GF-D8 (cell line): ENCODE measurements at places on chromosomes 6 and 20.
A peak's percentile ranks its signal among the peaks of the same experiment; 100 is the strongest.

DNA sequence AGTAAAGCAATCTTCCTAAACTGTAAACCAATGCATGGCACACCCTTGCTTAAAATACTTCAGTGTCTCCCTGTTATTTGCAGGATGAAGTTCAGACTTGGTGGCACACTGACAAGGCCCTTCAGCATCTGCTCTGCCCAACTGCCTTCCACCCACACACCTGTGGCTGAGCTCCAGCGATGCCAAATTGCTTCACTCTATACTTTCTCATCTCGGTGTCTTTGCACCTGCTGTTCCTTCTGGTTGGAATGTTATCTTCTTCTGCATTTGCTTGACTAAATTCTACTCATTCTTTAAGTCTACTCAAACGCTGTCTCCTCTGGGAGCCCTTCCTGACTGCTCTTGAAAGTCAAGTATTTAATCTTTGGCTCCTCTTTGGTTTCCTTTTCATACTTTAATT is 100.1 kb upstream of the SUPT3H start:
- peak; percentile 32 for DNase-seq

DNA sequence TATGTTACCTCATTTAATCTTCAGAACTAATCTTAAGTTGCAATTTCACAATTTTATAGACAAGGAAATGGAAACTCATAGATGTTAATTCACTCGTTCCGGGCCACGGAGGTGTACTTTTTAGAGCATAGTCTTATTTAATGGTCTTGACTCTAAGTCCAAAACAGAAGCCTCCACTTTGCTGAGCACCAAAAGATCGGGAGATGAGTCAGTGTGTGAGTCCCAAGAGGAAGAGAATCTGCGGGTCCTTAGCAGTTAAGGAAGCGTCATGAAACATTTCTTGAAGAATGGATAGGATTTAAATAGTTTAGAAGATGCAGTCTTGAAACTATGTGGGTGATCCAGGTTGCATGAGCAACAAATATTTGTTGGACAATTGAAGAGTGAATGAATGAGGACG is 231.8 kb upstream of the QKI start:
- DNase-seq = no peak

GRCh38 chr6:73929405-73929804 is 233.4 kb downstream of the CD109 start:
- no peak for DNase-seq

DNA sequence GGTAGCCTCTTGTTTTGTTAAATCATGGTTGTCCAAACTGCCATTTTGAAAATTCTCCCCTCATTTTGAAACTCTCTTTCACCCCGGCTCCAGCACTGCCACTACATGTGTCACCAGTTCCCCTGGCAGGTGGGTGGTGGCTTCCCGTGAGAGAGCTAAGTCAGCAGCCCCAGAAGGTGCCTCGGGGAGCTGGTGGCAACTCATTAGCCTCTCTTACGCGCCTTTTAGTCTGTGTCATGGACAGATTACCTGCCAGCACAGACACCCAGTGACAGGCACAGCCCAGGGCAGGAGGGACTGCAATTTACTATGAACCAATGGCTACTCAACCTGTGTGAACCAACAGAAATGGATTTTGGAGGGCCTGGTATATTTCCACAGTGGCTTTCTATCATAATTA is 147.1 kb upstream of the SASH1 start:
- no peak for DNase-seq

DNA sequence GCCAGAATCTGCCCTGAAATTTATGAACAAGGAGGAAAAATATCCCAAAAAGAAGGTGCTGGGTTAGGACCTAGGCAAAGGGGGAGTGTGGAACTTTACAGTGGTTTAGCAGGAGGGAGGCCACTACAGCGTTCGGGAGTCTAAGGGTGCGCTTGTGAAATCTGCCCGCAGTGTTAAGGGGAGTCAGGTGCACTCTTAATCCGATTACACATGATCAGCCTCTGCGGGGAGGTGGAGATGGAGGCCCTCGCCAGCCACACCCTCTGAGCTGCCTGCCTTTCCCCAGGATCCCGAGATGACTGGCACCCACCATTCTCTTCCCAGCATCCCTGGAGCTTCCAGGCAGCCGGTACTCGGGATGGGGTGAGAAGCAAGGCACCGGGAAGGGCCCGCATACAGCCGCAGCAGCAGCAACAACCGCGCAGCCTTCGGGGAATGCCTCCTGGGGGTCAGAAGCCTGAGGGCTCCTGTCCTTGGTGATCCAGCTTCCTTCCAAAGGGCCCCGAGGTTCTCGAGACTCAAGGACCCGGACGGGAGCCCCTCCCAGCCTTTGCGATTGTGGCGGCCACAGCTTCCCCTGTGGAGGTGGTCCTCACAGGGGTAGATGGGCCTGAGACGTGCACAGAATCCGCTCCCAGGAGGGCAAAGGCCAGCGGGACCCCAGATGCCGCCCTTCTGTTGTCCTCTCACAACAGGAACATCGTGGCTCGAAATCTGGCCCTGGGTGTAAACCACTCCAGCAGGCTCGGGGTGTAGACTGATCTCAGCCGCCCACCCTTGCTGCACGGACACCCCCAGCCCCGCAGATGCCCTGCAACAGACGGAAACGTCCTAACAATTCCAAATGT is 57.3 kb upstream of the CST7 start:
- DNase-seq = no peak
